ENCODE measurements at places on chromosomes 3 and 15. TPM values are rescaled to one million over a fixed set of nuclear protein-coding genes. Genes with fewer than 3 reads are reported as not detected.

The IL12A gene
- 0.64 TPM for total RNA-seq

The SLC24A5 gene
- total RNA-seq: not detected

The FGD5 gene
- under 0.01 TPM for total RNA-seq

The GOLGA8N gene
- total RNA-seq: 2.6 TPM

The CSTA gene
- not detected for total RNA-seq

The RBP2 gene
- total RNA-seq: not detected

The B3GALNT1 gene
- 17.7 TPM for total RNA-seq

The FILIP1L gene
- total RNA-seq: 213 TPM

The ALG1L2 gene
- total RNA-seq: 0.86 TPM

Measured in fibroblast of villous mesenchyme (primary cell).